Prostate gland (tissue), 2 donors: ENCODE measurements at places on chromosomes 11 and 22. TPM values are rescaled to one million over a fixed set of nuclear protein-coding genes. Genes with fewer than 3 reads are reported as not detected.
A peak's percentile ranks its signal among the peaks of the same experiment; 100 is the strongest.

DNA sequence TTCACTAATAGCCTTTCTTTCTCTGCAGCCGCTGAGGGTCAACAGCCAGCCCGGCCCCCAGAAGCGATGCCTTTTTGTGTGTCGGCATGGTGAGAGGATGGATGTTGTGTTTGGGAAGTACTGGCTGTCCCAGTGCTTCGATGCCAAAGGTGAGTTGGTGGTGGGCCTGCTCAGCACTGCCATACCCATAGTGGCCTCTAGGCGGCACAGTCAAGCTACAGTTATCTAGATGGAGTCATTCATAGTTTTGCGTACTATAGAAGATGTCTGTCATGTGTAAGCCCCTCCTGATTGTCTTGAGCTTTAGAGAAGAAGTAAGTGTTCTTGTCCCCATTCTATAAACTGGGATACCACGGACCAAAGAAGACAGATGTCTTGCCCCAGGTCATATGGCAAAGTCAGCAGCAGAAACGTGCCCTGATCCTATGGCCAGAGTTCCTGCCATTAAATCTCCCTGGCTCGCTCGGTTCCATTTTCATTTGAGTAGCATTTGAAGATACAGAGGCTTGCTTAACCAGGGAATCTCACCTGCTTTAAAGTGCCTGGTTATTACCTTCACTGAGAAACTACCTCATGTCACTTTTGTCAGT lies 42.1 kb upstream of the CRTAM start:
- H3K27ac ChIP-seq, result no peak overlapping the region
- H3K27me3 ChIP-seq, result no peaks in the 10 kb centered on the region
- no peaks in the 10 kb centered on the region for H3K4me1 ChIP-seq
- H3K4me3 ChIP-seq, result no peak overlapping the region
- H3K36me3 ChIP-seq, result no peaks in the 10 kb centered on the region
- peak; percentile 19 for DNase-seq

DNA sequence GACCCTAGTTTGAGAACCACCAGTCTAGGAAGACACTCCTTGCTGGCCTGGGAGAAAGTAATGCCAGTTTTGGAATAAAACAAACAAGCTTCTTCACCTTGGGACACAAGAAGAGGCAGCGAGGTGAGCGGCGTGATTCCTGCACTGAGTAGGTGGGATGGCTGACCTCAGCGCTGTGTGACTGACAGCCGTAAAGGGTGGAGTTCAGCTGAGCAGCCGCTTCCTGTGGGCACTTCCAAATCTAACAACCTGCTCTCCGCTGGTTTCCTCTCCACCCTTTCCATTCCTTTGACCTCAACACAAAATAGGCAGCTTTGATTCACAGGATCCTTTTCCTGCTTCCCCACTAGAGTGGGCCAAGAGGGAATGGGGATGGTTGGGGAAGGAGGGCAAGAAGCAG lies 45.8 kb downstream of the PC start:
- H3K4me3 ChIP-seq, result no peak overlapping the region
- DNase-seq, result no peak
- H3K36me3 ChIP-seq, result no peaks in the 10 kb centered on the region
- H3K27ac ChIP-seq, result no peak overlapping the region
- no peaks in the 10 kb centered on the region for H3K27me3 ChIP-seq

GLB1L2 gene
- 45.6 TPM for total RNA-seq

DNA sequence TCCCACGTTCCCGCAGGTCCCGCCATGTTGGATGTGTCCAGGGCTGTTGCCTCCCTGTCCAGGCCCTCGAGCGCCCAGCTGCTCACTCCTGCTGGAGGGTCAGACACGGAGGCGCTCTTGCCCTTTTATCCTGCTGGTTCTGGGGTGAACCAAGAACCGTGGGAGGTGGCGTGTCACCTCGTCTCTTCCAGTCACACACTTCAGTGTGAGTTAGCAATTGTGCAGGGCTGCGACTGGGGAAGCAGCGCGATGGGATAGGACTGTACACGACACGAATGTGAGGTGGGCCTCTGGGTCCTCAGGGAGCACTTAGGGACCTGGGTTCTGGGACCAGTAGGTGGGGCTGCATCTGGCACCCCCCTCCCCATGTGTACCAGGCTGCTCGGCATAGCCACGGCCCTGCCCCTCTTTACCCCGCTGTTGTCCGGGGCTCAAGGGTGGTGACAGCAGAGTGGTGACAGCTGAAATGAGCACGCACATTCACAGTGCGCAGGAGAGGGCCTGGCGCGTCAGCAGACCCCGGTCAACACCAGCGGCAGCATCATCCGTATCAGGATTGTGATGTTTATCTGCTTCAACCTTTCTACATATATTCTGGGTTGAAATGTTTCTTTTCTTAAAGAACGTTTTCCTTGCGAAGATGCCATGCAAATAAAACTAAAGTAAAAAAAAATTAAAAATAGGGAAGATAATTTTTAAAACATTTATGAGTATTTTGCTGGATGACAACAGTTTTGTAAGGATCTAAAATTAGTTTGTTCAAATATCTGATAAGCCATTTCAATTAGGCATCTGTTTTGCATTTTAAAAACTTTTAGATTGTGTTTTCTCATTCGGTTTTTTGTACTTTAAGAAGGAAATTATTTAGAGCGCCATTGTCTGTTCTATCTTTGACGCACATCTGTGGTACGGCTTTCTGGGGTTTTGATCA lies 210.7 kb downstream of the TBC1D22A start:
- DNase-seq, result no peak
- no peak overlapping the region for H3K27ac ChIP-seq
- H3K27me3 ChIP-seq, result no peaks in the 10 kb centered on the region
- H3K36me3 ChIP-seq, result no peaks in the 10 kb centered on the region
- H3K4me1 ChIP-seq, result no peaks in the 10 kb centered on the region
- H3K4me3 ChIP-seq, result no peak overlapping the region

DNA sequence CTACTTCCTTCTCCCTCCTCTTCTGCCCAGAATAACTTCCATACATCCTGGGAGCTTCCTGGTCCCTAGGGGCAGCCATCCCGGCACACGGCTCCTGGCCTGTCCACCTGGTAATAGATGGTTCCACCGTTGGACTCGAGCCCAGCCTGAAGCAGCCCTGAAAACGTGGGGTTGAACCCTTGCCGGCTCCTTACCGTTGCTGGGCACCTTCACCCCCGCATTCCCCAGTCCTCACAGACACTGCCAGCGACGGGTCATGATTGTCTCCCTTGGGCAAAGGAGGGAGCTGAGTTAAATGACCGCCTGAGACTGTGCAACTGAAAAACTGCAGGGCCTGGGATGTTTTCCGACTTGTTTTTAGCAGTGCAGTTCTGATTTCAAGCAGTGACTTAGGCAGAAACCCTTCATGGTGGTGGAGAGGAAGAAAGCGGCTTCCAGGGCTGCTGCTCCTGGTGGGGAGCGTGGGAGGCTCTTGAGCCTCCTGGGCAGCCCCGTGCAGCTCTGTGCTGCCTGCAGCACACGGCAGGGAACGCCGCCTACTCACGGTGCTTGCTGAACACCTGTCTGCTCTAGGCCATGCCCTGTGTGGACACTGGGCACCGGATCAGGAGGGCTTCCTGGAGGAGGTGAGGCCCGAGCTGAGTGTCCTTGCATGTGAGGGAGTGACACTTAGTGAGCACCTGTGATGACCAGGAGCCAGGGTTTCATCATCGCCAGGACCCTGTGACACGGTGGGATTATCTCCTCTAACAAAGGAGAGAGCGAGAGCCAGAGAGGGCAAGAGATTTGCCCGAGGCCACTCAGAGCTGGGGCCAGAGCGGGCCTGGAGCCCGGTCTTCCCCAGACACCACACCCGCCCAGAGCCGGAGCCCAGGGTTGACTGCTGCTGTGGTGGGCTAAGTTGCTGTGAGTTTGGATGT lies 77.4 kb downstream of the FBLN1 start:
- no peaks in the 10 kb centered on the region for H3K36me3 ChIP-seq
- H3K4me1 ChIP-seq, result no peaks in the 10 kb centered on the region
- no peak overlapping the region for H3K4me3 ChIP-seq

OR5M3 gene
- total RNA-seq, result not detected

GRCh38 chr11:123546515-123546914 lies 107.9 kb downstream of the SCN3B start:
- no peak overlapping the region for H3K4me3 ChIP-seq
- no peaks in the 10 kb centered on the region for H3K36me3 ChIP-seq
- DNase-seq, result no peak
- no peaks in the 10 kb centered on the region for H3K4me1 ChIP-seq
- H3K27ac ChIP-seq, result no peak overlapping the region

DNA sequence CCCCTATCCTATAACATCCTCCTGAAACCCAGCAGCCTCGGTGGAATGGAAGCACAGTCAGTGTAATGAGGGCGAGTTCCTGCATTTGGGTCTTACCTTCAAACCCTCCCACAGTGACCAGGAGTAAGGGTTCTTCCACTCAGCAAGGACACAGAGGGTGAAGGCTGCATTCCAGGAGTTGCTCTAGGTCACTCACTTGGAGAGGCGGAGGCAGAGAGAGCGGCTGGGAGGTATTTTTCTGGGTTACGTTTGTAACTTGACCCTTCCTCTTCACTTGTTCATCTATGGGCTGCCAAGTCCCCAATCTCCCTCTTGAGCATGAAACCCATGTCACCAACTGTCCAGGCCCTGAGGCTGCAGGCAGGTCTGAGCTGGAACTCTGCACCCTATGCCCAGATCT lies 36.8 kb upstream of the SHISAL1 start:
- H3K27me3 ChIP-seq, result peaks cover 3% of the 10 kb centered on the region
- no peak overlapping the region for H3K4me3 ChIP-seq
- H3K36me3 ChIP-seq, result no peaks in the 10 kb centered on the region

FAT3 gene
- 14.4 TPM for total RNA-seq

PPME1 gene
- total RNA-seq, result 41.1 TPM

GRCh38 chr11:114857281-114857680 lies 179.0 kb downstream of the NXPE2 start:
- no peak for DNase-seq
- no peak overlapping the region for H3K27ac ChIP-seq
- H3K4me3 ChIP-seq, result no peak overlapping the region

GRCh38 chr22:47616396-47617020 lies 854.1 kb downstream of the TBC1D22A start:
- no peak overlapping the region for H3K27ac ChIP-seq
- H3K36me3 ChIP-seq, result no peaks in the 10 kb centered on the region
- H3K4me3 ChIP-seq, result no peak overlapping the region
- DNase-seq, result no peak

GRCh38 chr11:88036701-88037100 lies 138.5 kb downstream of the RAB38 start:
- no peaks in the 10 kb centered on the region for H3K36me3 ChIP-seq
- no peak overlapping the region for H3K4me3 ChIP-seq
- H3K4me1 ChIP-seq, result no peaks in the 10 kb centered on the region

ZNF215 gene
- 2.5 TPM for total RNA-seq
